Cortex of kidney (tissue), 1 donor: ENCODE measurements at places on chromosomes 2 and 18.

DNA sequence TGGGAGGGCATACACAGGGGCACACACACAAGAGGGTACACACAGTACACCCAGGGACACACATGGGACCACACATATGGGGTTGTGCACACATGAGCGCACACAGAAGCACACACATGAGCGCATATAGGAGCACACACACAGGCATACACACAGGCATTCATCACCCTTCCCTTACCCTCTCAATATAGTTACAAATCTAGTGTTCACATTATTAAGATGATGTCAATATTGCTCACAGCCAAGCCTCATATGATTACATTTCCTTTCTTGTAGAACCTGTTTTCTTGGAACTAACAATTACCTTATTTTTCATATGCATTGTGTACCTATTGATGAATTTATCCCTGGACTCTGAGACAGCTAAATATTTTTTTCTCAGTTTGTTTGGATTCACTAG, 156.7 kb downstream of the FHOD3 start:
- DNase-seq, result no peak

GRCh38 chr2:88656690-88657089, 29.4 kb upstream of the EIF2AK3 start:
- DNase-seq, result no peak

DNA sequence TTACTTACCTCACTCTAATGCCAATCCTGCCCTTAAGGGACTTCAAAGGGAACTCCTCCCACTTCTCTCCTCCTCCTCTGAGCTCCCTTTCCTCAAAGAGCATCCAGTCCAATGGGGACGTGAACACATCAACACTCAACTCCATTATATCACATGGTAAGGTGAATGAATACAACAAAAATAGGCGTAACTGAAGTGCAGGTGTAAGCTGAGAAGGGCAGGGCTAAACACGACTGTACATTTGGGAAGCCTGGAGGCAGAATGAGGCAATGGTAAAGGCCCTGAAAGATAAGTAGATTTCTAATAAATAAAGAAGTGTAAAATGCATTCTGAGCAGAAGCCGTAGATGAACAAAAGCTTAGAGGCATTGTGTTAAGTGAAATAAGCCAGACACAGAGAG, 226.1 kb upstream of the TRIB2 start:
- no peak for DNase-seq

DNA sequence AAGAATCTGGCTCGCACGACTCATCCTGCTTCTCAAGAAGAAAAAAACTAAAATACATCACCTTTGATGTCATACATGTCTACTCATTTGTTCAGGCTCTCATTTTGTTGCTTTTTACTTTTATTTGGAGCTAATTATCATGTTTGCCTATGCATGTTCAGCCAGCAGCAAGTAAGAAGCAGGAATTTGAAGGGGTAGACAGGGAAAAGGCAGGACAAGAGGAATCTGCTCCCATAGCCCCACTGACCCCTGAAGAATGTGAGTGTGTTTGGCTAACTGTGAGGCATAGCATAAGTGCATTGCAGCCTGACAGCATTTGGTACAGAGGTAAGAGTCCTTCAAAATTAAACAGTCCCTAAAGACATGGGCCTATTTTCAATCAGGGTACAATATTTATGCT, 72.7 kb downstream of the NYAP2 start:
- no peak for DNase-seq

- no peak for DNase-seq
These were observed 4.3 kb downstream of the MYL12A start for GRCh38 chr18:3251963-3252277.

DNA sequence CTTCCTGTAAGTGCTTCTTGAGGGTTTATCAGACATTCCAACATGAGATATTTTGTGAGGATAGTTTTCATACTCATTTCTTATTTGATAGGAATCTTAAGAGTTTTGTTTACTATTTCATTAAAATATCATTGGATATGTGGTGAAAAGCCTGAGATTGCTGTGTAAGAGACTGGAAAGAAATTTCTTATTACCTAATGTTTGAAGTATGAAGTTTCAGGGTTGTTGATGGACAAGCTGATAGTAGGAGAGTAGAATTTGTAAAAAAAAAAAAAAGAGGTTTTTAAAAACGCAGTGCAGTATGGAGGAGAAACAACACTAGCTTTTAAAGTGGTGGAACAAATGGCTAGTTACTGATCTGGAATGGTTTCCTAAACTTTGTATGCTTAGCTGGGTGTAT, 7.7 kb downstream of the EPB41L5 start:
- no peak for DNase-seq

DNA sequence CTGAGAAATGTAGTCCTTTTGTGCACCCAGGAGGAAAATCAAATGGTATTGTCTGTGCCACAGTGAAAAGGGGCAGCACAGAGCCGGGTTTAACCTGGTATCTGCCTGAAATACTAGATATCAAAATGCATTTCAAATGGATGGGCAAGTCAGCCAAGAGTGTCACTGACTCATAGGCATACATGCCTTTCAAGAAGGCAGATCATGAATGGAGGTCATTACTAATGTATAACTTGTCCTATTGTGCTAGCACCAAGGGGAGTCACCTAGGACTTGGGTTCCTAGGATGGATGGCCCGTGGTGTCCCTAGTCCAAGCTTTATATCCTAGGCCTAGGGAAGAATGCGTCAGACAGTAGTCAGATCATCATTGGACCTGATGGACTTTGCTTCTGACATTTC, 49.9 kb downstream of the TCF7L1 start:
- DNase-seq, result no peak

- DNase-seq, result no peak
These were observed 18.5 kb upstream of the EML6 start for GRCh38 chr2:54704688-54705605.

- DNase-seq, result no peak
These were observed 201.9 kb downstream of the CLIP4 start for GRCh38 chr2:29317077-29317517.

DNA sequence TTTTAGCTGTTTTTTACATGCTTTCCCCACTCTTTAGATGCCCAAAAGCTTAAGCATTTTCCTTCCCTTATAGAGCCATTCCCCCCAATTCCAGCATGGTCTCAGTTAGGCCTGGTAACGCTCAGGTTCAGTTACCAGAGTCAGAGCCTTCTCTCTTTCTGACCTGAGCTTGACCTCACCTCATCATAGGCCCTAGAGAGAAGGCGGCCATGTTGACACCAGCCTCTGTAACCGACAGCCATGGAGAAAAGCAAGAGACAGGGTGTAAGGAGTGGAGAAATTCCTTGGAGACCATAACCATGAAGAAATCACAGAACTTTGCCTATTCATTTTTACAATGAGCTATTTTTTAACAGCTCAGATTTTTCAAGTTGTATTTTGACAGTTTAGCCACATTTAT, 99.4 kb downstream of the RTN4 start:
- no peak for DNase-seq

GRCh38 chr18:75491361-75491760, 63.9 kb upstream of the SMIM21 start:
- DNase-seq, result no peak

GRCh38 chr2:74497777-74498499, 1.5 kb downstream of the LBX2 start:
- DNase-seq, result no peak

GRCh38 chr2:201955231-201955630, 78.4 kb upstream of the FZD7 start:
- DNase-seq, result no peak

DNA sequence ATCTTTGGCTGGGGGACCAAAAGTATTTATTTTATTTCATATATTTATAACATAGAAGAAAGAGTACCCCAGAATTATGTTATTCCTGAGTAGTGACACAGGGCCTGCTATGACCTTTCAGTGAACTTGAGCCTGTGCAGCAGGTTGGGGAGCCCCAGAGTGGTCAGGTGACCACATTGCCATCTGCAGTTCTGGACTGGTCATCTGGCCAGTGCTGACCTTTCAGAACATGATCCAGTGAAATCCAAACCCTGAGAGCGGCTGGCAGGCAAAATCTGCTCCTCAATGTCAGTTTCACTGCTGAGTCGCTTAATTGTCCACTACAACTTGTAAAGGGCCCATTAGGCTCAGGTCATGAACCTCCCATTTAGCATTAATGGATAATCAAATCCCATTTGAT, 336.7 kb upstream of the KCNH7 start:
- no peak for DNase-seq

- no peak for DNase-seq
These were observed 9.7 kb upstream of the EN1 start for GRCh38 chr2:118856978-118857676.

DNA sequence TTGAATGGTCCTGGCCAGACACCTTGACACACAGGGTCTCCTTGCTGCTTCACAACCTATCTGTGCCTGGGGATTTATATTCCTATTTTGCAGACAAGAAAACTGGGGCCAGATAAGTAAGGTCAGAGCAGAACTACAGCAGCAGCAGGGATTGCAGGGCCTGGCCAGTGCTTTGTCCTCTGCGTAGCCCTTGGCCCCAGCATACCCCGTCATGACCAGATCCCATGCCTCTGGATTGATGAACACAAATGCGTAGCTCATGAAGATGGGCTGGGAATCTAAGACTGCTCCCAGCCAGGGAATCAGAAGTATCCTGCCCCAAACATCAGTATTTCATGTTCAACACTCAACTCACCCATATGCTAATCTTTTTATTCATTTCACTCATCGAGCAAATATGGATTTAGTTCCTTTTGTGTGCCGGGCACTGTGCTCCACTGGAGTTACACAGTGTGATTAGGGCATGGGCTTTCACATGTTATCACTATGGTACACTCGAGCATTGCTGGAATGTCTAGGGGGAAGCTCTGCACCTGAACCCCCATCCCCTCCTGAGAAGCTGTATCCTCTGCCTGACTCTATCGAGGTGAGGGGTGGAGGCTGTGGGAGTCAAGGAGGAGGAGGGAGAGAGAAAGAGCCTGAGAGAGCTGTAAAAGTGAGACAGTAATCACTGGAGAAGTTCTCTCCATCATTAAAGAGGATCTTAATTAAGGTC, 143.3 kb downstream of the CYP26B1 start:
- DNase-seq, result no peak

- DNase-seq, result no peak
These were observed 120.3 kb upstream of the UXS1 start for GRCh38 chr2:106314444-106314843.

- DNase-seq, result no peak
These were observed 23.7 kb upstream of the GRP start for GRCh38 chr18:59196161-59196725.

DNA sequence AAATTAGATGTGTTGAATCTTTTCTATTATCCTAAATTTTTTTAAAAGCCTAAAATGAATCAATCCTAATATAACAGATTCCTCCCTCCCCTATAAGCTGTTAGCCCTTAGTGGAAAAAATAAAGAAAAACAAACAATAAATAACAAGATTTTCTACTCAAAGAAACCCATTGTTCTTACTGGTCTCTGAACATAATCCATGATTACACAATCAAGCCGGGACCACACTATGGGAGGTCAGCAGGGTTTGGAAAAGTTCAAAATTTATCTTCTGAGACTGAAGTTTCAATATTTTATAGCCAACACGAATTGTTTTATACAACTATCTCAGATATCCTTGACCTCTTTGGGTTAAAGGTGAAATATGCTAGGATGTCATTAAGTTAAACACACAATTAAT, 57.9 kb downstream of the DPP4 start:
- no peak for DNase-seq

DNA sequence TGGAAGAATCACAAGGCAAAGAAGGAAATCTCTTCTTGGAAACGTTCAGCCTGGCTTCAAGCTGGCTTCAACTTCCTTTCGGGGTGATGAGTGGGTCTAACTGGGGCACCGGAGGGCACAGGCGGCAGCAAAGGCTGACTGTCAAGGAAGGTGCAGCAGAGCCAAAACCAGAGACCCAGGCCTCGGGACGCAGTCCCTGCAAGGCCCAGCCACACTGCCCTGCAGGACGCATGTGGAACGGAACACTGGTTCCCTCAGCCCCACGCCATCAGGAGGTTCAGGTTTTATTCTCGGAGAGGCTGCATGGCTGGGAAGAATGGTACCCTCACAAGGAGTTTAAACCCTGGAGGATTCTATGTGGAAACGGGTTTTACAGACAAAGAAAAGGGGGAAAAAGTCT, 165.5 kb downstream of the HDAC4 start:
- DNase-seq, result no peak

DNA sequence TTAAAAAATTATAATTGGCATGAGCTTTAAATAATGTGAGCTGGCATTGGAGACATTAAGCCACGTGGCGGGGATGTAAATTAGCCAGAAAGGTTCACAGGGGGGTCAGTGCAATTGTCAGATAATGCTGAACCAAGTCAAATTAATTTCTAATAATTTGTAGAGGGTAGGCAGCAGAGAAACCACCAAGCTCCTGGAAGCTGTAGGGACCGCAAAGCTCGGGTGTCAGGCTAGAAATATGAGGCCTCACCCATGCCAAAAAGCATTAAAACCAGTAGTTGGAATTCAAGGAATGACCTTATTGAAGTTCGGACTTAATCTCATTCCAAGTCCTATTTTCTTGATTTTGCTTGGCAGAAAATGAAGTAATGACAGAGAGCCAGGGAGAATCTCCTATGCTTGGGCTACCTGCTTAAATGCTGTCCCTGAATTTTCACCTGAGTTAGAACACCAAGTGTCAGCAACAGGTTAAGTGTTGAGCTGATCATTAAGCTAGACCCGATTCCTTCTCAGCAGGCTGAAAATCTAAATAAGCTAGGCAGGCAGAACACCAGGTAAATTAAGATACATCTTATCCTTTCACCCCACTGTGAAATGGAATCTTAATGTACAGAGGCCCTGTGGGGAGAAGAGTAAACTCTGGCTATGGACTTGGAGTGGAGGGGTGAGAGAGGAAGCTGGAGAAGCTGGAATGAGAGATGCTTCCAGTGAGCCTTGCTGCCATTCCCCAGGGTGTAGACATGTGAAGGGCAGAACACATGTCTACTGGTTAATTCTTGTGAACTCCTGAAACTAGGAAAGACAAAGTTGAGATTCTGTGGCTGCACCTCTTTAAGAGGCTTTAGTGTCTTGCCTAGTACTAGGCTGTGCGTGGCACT, 520.0 kb downstream of the SLC4A3 start:
- DNase-seq, result no peak

GRCh38 chr2:172734711-172735581, 699 bp upstream of the RAPGEF4 start:
- DNase-seq, result no peak

- DNase-seq, result no peak
These were observed 269.0 kb upstream of the FBXO11 start for GRCh38 chr2:48175254-48175653.

GRCh38 chr2:63784461-63784860, 57.2 kb upstream of the UGP2 start:
- DNase-seq, result no peak

GRCh38 chr2:74250189-74250631, 51.8 kb downstream of the MTHFD2 start:
- DNase-seq, result no peak
